ENCODE measurements at places on chromosomes 11 and 22.

DNA sequence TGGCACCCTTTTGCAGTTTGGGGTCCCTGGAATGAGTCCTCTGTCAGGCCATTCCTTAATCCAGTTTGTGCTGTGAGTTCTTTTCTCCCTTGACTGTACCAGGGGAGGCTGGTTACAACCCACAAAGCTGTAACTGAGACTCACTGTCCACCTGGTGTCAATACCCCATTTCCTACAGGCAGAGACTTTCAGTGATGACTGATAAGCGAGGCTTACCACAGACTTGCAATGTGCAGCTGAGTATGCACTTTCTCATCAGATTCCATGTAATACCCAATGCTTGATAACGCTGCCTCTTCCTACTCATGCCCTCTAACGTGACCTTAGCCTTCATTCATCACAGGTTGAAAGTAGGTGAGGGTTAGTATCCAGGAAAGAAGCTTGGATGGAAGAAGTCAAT, 120.1 kb downstream of the INSC start:
- DNase-seq: no peak

- no peak for DNase-seq
Observed at GRCh38 chr11:1227551-1228100, 4.8 kb downstream of the MUC5B start.

- peak; percentile 84 for DNase-seq
Observed at GRCh38 chr11:99370549-99371216, 349.9 kb downstream of the CNTN5 start.

DNA sequence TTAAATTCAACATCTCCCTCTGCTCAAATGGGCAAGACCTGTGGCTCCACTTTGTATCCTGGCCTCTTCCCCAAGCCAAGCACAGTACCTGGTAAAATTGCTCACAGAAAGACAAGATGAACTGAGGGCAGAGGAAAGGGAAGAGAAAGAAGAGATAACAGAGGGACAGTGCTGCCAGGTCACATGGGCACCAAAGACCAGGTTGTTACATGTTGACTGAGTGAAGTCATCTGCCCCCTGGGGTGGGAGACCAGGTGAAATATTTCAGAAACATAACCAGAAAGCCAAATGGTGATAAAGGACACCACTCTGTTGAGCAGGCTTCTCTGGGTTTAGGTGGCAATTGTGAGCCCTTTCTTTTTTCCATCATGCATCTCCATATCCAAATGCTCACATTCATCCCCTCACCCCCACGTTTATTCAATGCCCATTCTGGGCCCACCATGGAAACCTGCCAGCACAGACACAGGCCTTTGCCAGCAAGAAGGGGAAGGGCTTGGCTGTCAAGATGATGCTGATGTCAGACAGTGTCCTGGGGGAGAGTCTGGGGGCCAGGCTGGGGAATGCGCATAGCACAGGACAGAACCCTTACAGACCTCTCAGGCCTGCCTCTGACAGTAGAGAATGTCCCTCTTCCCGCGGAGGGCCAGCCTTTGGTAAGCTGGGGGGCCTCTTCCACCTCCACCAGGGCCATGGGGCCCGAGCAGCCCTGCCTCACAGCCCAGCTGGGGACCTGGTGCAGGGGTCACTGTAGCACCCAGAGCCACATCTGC, 51.6 kb downstream of the DGCR2 start:
- no peak for DNase-seq

- peak; percentile 59 for DNase-seq
Observed at GRCh38 chr22:17201285-17201945, 17.8 kb downstream of the ADA2 start.

DNA sequence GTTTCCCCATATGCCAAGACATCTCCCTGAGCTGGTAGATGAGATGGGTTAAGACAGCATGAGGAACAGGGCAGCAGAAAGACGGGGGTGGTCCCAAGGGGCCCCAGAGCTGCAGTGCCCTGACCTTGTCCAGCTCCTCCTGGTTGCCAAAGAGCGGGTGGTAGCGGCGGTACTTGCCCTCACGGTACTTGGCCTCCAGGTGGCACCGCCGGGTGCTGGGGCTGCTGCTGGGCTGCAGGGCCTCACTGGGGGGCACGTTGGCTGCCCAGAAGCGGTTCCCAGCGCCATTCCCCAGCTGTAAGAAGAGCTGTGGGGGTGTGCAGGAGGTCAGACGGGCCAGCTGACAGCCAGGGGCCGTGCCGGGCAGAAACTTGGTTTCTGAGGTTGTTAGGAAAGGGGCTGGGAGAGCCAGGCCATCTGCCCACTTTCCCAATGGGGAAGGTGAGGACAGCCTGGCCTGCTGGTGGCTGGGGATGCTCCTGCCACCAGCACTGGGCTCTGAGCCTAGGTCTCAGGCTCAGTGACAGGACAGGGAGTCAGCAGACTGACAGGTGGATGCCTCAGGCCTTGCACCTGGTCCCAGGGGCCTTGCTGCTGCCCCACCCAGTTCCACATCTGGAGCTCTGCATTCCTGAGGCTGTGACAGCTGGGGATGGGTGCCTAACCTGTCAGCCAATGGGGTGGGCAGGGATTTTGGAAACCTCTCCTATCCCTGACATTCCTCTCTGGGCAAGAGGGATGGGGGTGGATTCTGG, 30.0 kb upstream of the PDE2A start:
- DNase-seq: no peak

DNA sequence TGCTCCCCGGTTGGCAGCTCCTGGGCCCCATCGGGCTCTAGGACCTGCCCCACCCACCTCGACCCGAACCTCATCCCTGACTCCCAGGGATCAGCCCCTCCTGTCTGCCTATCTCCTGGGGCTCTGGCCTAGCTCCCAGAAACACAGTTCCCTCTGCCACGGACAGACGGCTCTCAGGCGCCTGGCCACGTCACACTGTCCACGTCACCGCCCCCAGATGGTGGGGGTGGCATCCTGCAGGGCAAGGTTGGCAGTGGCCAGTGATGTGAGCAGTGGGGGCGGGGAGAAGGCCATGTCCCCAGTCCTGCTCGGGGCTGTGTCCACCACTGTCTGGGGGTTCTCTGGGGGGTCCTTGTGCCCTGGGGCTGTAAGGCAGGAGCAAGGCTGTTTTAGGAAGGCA, 29.2 kb downstream of the SYT7 start:
- peak; percentile 12 for DNase-seq

DNA sequence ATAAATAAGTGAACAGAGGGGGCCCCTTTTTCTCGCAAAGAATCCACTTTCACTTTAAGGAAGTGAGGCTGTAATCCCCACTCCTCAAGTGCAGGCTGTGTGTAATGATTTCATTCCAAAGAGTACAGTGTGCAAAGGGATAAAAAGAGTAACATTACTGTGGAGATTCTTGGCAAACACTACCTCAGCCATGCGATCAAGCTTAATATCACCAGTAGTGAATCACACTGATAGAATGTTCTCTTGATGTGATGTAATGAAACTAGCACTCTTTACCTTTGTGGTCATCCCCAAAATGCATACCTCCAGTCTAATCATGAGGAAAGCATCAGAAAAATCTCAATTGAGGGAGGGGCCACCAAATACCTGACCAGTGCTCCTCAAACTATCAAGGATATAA, 246.1 kb upstream of the CHORDC1 start:
- peak; percentile 39 for DNase-seq

DNA sequence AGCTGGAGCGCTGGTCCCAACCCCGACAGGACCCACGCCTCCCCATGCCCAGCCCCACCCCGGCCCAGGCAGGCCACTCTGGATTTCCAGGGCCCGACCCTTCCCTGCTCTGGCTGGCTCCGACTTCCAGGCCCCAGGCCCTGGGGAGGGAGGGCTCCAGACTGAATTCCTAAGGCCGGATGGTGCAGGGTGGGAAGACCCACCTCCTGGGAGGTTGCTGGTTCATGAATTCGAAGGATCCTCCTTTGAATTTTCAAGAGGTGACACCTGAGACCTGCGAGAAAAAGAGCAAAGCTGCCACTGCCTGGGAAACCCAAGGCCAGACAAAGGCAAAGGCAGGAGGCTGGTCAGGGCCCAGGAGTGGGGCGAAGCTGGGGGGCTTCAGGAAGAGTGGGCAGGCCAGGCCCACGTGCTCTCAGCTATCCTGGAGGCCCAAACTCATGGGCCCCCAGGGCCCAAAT, 47.0 kb upstream of the LINC01488 start:
- no peak for DNase-seq

DNA sequence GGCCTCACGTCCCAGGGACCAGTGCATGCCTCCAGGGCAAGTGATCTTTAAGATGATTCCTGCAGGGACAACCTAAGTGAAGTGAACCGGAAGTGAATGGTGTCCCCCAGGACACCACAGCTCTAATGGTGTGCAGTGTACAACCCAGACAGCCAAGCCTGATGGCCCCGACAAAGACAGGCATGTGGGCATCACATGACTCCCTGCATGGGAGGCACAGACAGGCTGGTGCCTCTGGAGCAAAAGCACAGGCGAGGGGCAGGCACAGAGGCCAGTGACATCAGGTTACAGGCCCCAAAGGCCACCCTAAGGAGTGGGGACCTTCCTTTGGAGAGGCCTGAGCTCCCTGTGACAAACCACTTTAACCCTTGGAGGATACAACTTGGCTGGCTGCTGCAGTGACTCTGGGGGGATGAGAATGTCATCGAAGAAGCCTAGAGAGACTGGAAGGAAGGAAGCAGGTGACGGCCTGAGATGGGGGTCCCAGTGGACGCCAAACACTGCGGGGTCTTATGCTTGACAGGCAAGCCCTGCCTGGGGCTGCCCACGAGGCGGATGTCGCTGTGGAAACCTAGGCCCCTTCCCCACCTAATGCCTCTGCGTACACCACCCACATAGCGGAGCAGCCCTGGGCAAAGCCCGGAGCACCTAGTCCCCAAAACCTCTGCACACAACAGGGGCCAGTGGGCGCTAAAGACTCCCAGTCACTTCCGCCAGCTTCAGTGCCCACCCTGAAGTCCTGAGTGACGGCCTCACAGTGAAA, 12.4 kb downstream of the POLR3H start:
- no peak for DNase-seq

DNA sequence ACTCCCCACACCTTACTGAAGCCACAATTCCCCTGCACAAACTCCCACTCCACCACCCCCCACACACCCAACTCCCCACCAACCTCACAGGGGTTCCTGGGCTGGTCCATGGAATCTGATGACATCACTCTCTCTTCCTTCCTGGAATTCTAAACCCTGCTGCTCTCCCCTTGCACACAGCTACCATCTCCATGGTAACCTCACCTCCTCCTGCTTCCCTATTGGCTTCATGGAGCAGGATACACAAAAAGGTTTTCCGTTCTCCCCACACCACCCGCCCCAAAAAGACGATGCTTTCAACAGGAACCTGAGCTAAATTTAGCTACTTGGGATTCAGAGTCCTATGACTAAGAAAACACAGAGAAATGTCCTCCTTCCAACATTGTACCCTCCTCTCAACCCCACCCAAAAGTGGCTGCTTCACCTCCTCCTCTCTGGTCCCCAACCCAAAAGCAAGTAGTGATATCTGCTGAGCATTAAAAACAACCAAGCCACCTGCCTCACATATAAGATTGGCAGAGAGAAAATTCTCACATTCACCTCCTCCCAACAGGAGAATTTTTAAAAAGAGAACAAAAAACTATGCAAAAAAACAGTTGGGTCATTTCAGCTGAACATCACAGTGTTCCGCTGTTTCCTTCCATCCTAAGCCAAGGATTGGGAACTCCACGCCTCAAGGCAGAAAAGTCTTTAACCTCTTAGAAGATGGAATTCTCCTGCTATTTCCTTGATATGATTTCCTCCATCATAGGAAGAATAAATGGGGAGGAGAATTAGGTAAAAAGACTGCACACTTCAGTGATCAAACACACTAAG, 66.9 kb downstream of the RBFOX2 start:
- DNase-seq: peak; percentile 61

DNA sequence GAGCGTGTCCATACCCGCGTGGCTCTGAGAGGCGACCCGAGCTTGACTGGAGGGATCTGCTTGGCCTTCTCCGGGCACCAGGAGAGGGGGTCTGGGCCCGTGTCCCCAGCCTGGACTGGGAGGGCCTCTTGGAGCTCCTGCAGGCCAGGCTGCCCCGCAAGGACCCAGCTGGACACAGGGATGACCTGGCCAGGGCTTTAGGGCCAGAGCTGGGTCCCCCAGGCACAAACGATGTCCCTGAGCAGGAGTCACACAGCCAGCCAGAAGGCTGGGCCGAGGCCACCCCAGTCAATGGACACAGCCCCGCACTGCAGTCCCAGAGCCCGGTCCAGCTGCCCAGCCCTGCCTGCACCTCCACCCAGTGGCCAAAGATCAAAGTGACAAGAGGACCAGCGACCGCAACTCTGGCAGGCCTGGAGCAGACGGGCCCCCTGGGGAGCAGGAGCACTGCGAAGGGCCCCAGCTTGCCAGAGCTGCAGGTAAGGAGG, 38.2 kb downstream of the TRIOBP start:
- no peak for DNase-seq

DNA sequence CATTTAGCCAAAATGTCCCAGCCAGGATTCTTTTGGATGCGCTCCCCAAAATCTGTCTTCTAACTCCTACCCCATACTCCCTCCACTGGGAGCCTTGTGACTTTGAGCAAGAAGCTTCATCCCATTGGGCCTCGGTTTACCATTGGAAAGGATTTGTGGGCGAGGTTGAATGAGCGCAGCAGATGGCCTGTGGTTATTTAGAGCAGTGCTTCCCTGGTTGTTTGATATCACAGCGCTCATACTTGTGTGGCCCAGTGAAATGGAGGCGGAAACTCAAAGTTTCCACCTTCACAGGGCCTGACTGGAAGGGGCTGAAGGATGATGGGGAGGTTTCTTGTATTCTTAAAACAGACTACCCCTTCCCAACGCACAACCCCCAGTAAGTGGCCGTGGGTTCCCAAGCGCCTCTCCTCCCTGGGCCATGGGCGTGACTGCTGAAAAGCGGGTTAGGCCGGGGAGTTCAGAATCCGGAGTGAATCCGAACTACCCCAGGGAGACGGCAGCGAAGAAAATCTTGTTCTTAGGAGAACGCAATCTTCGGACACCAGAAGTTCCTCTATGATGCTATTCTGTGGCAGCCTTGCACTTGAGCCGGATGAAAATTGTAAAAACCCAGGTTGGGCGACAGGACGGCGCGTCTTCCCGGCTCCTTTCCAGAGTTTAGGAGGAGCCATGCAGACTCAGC, 1.2 kb upstream of the ATF4 start:
- DNase-seq: peak; percentile 61

GRCh38 chr11:78688460-78688859, 113.8 kb upstream of the NARS2 start:
- no peak for DNase-seq

GRCh38 chr22:28802595-28803123, 2.3 kb upstream of the XBP1 start:
- no peak for DNase-seq

GRCh38 chr11:64959498-64959897, 12.4 kb downstream of the MAJIN start:
- DNase-seq: no peak
